ENCODE measurements at places on chromosomes 5 and 9.

DNA sequence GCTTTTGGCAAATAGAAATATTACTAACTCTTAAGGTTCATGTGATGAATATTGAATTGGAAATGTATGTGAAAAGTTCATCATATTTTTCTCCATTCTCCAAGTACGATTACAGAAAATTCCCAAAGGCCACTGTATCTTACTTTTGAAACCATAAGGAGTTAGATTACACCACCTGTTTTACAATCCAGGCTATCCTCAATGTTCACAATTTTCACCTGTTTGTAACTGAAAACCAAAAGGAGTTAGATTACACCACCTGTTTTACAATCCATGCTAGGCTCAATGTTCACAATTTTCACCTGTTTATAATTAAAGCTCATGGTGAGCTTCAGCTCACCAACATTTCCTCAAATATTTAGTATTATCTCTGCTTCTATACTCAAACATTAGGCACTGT, 188.0 kb downstream of the HCN1 start:
- no peak for DNase-seq

DNA sequence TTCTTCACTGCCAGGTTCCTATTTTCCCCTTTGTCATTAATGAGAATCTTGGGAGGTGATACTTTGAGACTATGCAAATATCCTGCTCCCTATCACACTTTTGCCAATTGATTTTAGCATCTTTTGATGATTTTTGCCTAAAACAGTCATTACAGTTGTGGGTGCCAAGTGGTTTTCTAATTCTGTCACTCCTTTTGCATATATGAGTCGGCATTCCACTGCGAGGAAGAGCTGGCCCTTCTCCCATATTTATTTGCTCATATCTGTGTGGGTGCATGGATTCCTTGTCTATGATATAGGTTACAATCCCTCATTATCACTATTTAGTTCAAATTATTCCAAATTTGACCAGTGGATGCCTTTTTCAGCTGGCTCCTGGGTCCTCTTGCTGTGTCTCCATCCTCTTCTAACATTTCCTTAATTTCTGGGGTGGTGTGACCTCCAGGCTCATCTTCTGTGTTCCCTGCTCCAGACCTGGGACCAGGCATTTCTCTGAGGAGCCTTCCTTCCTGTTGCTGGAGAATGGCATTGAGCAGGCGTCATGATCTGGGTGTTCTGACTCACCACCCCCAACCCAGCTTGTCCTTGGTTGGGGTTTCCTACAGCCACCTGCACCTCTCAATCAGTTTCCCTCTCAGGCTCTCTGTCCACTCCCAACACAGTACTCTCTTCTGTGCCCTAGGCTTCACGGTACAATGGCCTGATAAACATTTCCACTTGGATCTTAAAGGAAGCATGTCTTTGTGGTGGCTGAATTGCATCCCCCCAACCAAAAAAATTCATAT, 106.7 kb downstream of the NXNL2 start:
- DNase-seq = no peak

- no peak for DNase-seq
Observed at GRCh38 chr5:38800515-38800914, 45.3 kb upstream of the OSMR start.

DNA sequence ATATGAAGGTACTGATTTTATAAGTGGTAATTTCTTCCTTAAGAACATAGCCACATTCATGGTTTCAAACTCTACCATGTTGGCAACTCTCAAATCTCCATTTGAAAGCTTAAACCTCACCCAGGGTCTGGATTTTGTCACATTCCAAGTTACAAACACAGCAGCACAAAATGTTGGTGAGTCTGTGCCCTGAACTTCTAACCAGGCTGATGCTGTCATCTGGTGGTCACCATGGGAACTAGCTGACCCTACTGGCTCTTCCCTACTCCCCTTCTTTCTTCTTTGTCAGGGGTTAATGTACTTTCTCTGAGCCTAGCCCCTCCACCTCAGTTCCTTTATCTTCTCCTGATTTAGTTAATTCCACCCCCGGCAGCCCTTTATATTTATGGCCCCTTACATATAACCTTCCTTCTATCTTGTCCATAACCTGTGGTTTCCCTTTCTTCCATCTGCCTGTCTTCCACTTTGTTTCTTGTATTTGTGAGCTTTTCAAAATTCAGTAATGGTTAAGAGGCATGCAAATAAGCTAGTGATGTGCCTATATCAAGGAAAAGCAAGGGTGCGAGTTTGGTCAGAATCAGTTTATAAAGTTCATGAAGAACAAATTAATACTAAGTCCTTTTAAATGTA, 35.9 kb downstream of the TGFBR1 start:
- DNase-seq = no peak

GRCh38 chr5:118968925-118969375, 19.4 kb downstream of the DTWD2 start:
- no peak for DNase-seq

DNA sequence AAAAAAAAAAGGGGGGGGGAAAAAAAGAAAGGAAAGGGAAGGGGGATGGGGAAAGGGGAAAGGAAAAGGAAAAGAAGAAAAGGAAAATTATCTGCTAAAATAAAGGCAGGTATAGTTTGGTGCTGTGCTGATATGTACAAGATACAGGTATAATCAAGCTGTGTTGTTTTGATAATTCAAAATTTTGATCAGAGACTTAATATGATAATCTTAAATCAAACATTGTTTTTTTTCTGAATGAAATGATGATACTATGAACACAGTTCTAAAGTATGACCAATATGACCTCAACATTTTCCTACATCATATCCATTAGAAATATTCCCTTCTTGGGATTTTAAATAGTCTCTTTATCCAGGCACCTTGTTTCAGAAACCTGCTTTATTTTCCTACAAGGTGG, 115.6 kb upstream of the TRPM3 start:
- no peak for DNase-seq

- DNase-seq = no peak
Observed at GRCh38 chr9:38145526-38146053, 76.6 kb upstream of the SHB start.

- DNase-seq = no peak
Observed at GRCh38 chr9:75956161-75956560, 65.7 kb downstream of the PCSK5 start.

GRCh38 chr5:57887851-57888621, 405.4 kb upstream of the ACTBL2 start:
- no peak for DNase-seq

GRCh38 chr5:570886-571285, 41.3 kb upstream of the CEP72 start:
- no peak for DNase-seq

GRCh38 chr5:21164425-21164824, 1176.4 kb upstream of the CDH18 start:
- no peak for DNase-seq

DNA sequence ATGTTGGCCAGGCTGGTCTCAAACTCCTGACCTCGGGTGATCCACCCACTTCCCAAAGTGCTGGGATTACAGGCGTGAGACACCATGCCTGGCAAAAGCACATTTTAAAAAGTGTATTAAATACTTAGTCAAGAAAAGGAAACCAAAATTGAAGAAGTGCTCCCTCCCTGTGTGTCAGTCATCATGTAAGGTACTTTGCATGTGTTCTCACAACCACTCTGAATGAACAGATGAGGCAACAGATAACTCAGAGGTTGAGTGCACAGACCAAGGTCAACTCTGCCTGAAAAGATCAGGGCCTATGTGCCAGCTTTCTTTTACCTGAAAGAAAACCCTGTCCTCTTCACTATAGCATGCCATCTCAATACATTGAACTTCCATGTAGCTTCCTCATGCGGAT, 289.7 kb downstream of the MRPS30 start:
- no peak for DNase-seq

DNA sequence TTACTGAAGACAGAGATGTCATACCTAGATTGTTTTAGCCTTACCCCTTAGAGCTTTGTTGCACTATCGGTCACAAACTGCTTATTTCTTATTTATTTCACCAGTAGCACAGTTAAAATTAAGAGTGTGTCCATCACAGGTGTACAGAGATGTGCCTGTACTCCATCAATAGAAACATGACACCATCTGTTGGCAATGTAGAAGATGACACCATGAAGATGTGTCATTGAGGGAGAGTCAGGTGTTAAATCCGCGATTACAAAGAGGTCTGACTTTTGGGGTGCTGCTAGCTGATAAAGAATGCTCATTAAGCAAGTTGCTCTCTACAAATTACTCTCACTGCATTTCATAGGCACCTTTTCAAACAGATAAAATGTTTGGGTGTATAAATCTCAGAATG, 164.4 kb downstream of the SMARCA2 start:
- DNase-seq = no peak

DNA sequence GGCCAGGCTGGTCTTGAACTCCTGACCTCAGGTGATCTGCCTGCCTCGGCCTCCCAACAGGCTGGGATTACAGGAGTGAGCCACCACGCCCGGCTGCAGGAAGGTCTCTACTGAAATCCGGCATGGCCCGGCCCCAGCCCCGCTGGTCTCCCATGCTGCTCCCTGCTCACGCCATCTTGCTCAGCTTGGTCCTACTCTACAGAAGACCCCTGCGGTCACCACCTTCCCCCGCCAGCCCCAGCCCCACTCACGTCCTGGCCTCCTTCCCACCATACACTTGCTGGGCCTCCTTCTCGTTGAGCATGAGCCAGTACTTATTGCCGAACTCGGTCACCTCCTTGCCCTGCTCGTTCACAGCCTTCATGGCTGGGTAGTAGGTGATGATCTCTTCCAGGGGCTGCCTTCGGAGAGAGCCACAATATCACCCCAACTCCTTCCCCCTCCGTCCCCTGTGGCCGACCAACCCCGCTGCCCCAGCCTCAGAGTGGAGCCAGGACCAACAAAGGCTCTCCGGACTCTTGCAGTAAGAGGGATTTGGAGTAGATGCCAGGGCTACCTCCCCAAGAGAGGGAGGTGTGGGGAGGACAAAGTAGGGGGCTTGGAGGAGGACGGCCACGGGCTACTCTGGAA, 4.0 kb downstream of the PTGES2 start:
- no peak for DNase-seq

DNA sequence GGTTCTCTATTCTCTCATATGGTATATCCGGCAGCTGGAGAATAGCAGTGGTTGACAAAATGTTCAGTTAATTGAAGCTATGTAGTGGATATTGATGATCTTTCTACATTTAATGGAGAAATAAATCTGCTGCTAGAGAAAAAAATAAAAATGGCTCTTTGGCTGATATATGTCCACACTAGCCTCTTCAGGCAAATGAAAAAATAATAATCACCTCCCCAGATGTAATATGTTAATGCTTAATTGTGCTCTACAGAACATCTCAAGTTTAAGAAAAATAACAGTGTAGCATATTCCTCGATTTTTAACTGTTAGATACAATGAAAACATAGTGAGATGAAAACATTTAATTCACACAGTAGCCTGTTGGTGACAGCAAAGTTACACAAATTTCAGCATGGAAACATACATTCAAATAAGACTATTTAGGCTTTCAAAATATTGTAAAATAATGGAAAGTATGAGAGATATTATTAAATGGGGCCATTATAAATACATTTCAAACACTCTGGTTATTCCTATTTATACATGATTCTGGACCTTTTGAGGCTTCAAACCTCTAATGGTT, 543.0 kb downstream of the MAT2B start:
- DNase-seq = no peak

- no peak for DNase-seq
Observed at GRCh38 chr5:111976705-111977435, 219.9 kb upstream of the NREP start.

GRCh38 chr5:135543001-135543484, 7.3 kb upstream of the NEUROG1 start:
- DNase-seq = no peak

DNA sequence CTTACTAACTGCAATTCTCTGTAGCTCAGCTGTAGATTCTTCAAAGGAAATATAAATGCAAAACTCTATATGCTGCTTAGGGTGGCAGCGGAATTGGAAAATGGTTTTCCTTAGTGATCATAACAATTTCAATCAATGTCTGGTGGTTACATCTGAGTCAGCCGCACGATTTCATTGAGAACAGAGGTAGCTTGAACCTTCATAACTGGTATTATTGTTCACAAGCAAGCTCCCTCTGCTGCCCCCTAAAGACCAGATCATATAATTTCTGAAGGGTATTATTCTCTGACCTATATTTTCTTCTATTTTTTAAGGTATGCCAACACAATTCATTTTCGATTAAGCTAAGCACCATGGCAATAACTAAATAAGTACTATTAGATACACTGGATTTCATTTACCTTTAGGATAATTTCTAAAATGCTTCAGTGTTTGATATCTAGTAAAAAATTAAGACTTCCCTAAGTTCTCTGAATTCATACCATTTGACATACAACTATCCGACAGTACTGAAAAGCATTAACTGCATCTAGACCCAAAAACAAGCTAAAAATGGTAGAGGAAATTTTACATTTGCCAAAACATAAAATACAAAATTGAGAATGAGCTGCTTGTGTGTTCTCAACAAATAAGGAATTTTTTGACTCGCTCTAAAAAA, 181.1 kb upstream of the SPEF2 start:
- DNase-seq = no peak

DNA sequence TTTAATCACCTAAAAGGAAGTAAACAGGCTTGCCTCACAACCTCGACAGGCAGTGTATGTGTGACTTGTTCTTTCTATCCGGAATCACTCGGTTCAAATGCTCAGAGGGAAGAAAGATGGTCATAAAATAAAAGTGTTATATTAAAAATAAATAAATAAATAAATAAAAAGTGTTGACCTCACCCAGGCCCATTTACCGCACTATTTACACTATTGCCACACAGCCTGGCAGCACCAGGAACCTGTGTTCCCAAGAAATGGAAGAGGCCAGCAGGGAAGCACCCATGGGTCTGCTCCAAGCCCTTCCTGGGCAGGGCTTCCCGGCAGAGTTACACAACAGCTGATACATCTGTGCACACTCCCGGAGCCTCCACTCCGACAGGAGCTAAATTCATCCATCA, 127.9 kb downstream of the EFNA5 start:
- no peak for DNase-seq

- DNase-seq = no peak
Observed at GRCh38 chr5:33457126-33457525, 16.4 kb downstream of the TARS1 start.

DNA sequence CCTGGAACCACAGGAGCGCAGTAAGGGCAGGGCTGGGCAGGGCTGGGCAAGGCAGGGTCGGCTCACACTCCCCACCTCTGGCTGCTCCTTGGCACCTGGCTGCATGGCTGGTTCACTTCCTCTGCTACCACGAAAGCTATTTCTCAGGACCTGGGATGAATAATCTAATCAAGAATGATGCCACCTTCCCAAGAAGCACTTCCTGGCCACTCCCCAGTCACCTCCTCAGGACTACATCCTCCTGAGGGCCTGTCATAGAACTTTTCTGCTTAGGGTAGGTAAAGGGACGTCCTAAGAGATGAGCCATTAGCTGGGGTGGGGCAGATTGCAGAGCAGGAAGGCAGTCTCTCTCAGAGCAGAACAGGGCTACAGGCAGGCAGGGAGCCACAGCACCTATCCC, 288.2 kb upstream of the MAP3K1 start:
- DNase-seq = no peak
